Stimulated activated CD4-positive, alpha-beta T cell treated with anti-CD3 and anti-CD28 coated beads, Interleukin-1b, Interleukin-23, amount 100 ng/mL, for 1 hour (primary cell): ENCODE measurements at places on chromosomes 2 and 18.

GRCh38 chr2:118806797-118807667 is 40.4 kb downstream of the EN1 start:
- no peak for DNase-seq

- DNase-seq: no peak
Measured at GRCh38 chr2:152406836-152407161, 71.8 kb downstream of the FMNL2 start.

DNA sequence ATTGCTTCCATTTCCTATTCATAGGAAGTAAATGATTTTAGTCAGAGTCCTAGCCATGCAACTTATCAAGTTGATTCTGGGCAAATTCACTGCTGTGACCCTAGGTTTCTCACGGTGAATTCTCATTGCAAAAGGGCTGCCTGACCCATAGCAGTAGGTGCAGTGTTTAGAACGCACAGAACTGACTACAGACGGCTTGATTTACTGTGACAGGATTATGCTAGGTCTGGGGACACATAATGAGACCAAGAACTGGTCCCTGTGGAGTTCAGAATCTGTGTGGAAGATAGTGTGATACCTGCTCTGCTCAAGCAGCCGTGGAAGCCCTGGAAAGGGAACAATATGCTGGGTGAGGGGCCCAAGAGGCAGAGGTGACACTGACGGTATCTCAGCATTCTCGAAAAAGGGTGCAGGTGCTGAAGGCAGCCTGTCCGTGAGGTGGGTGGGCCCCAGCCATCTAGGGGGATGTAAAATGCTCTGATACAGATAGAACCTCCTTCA is 46.4 kb downstream of the ABCG8 start:
- DNase-seq: no peak

GRCh38 chr2:24768013-24768412 is 25.2 kb downstream of the PTRHD1 start:
- no peak for DNase-seq

DNA sequence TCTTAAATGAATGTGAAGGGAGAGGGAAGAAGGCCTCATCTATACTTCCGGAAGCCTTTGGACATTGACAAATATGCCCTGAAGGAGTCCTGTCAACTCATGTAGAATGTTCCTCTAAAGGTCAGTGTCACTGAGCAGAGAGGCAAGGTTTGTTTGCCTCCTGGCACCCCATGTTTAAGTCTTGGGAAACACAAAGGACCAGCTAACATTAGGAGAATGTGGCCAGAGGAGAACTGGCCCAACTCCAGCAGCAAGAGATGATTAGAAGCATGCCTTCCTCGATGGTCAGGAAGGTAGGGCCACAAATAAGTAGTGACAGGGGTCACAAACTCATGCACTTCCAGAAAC is 5.7 kb downstream of the DYSF start:
- DNase-seq: no peak

DNA sequence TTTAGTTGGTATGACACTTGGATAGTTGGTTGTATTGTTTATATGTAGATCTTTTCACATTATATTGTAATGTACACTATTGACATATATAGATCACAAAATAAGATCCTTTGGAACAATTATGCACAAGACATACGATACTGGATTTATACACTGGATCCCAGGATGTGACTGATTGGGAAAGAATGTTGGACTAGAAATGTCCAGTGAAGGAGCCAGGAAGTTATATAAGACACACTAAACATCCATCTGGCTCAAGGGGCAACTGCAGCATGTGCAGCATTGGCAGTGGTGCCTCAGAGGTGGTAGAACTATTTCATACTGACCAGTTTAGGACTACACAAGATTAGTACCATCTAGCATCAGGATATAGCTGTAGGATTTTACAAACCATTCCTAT is 104.9 kb downstream of the TRABD2A start:
- DNase-seq: no peak

DNA sequence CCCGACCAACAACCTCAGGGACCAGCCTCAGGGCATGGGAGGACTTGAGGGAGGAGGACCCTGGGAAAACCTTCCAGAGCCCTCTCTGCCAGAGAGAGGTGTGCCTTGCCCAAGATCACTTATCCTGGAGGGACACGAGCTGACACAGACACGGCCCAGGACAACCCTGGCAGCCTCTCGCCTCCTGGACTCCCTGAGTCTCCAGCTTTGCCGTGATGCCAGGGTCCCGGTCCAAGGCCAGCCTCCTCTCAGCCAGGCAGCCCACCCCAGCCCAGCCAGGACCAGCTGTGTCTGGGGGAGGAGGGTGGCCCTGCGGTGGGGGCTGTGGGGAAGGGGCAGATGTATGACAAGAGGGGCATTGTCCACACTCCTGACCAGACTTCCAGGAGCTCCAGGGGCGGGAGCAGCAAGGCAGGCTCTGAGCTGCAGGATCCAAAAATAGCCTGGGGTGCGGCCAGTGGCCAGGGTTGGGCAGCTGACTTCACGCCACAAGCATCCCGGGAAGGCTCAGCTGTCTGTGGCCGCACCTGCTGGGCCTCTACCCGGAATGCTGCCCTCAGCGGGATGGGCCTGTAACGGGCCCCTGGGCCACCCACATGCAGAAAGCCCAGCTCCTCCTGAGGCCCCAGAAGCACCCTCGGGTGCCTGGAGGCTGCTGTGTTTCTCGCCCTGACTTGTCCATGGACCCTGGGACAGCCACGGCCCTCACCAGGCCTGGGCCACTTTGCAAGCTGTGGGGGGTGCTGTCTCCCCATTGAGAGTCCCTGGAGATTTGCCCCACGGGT is 65.5 kb upstream of the GPC1 start:
- no peak for DNase-seq

DNA sequence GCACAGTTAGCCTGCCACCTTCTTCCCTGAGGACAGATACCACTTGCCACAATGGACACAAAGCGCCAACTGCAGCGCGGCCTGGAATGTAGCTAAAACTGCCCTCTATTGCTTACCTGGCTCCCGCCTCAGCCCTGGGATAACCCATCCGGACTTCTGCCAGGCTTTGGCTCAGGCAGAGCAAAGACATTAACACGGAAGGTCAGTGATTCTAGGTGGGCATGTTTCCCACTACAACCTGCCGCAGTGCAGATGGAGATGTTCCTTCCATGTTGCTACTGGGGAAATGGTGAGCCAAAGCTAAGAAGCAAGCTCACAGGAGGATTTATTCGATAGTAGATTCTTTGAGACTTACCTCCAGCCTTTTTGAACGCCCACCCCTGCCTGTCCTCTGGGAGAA is 74.8 kb downstream of the XDH start:
- no peak for DNase-seq

DNA sequence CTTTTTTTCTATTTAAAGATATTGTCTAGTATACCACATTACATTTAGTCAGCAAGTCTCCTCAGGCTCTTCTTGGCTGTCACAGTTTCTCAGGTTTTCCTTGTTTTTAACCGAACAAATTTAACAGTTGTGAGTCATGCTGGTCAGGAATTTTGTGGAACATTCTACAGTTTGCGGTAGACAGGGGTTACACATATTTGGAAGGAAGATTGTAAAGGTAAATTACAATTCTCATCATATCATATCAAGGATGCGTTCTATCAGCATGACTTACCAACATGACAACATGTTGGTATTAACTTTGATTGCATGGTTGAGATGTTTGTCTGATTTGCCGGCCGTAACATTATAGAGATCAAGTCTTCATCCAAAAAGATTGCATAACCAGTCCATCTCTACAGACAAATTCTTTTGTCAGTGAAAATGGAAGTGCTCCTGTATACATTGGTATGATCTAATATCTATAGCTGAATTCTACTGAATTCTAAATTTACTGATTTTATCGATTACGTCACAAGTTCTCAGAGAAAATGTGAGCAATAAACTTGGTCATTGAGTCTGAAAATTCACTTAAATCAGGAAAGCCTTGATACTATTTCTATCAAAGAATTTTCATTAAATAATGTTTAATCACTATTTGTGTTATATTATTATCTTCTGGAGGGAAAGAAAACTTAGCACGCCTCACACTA is 664.4 kb upstream of the SLC8A1 start:
- DNase-seq: no peak

- no peak for DNase-seq
Measured at GRCh38 chr18:61957801-61958516, 65.2 kb upstream of the RNF152 start.

DNA sequence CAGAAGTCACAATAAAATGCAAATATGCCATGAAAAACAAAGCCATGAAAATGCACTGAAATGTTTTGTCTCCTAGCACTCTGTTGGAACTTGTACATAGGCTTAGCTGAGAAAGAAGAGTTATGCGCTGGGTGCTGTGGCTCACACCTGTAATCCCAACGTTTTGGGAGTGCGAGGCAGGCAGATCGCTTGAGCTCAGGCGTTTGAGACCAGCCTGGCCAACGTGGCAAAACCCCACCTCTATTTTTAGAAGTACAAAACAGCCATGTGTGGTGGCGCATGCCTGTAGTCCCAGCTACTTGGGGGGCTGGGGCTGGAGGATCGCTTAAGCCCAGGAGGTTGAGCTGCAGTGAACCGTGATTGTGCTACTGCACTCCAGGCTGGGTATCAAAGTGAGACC is 39.9 kb downstream of the IRS1 start:
- DNase-seq: no peak

DNA sequence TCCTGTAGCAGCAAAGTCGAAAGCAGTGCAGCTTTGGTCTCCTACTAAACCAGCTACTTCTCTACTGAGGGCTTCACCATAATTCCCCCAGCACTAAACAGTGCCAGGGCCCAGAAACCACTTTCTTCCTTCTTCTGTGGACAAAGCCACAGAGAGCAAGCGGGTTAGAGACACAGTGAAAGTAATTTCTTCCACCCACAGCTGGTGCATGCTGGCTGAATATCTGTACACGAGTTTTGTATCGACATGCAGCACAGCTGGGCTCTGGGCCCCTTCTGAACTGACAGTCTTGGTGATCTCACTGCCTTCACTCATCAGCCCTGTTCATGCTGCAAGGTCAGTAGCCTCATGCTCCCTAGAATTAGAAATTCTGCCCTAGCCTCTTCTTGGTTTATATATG is 74.0 kb upstream of the SULT1C3 start:
- DNase-seq: no peak

- DNase-seq: no peak
Measured at GRCh38 chr2:110120171-110121051, 4.8 kb upstream of the MALL start.

DNA sequence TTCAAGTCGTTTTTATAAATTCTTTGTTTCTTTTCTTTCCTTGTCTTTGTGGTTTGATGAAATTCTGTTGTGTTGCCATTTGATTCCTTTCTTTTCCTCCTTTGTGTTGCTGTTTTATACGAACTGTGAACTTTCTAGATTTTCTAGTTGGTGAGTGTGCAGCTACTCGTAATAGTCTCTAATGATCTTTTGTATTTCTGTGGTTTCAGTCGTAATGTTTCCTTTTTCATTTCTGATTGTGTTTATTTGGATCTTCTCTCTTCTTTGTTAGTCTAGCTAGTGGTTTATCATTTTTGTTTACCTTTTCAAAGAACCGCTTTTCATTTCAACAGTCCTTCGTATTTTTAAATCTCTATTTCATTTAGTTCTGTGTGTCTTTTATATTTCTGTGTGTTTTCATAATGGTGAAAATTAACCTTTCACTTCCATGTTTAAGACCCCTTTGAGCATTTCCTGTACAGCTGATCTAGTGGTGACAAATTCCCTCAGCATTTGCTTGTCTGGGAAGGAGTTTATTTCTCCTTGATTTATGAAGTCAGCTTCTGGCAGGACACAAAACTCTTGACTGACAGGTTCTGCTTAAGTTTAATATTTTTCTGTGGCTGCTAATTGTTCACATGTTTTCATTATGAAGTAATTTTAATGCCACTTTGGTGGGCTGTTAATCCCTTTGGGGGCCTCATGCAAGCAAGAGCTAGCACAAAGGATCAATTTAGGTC is 16.2 kb upstream of the MALT1 start:
- DNase-seq: no peak

DNA sequence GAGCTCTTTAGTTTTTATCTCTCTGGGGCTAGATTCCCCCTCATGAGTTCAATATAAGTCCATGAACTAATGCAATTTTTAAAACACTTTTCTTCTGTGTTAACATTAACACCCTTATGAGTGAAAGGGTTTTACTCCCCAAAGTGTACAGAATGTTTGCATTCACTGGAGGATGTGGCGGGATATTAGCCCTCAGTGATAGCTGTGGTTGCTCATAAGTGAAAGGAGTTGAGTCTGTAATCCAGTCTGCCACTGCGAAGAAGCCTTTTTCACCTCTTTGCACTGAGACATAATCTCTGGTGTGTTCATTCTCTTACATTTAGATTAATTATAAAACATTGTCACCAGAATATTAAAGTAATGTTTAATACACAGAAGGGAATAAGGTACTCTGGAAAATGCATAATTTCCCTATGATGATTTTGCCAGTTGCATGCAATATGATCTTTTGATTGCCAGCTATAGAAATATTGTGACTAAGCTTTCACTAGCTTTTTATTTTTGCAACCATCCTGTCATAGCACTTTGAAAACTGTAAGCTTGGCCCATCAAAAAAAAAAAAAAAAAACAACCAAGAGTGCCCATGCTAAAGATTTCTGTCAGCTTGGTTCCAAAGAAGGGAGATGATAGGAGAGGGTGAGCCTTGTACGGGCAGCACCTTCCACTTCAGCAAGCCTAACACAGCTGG is 113.2 kb downstream of the BCL11A start:
- no peak for DNase-seq

DNA sequence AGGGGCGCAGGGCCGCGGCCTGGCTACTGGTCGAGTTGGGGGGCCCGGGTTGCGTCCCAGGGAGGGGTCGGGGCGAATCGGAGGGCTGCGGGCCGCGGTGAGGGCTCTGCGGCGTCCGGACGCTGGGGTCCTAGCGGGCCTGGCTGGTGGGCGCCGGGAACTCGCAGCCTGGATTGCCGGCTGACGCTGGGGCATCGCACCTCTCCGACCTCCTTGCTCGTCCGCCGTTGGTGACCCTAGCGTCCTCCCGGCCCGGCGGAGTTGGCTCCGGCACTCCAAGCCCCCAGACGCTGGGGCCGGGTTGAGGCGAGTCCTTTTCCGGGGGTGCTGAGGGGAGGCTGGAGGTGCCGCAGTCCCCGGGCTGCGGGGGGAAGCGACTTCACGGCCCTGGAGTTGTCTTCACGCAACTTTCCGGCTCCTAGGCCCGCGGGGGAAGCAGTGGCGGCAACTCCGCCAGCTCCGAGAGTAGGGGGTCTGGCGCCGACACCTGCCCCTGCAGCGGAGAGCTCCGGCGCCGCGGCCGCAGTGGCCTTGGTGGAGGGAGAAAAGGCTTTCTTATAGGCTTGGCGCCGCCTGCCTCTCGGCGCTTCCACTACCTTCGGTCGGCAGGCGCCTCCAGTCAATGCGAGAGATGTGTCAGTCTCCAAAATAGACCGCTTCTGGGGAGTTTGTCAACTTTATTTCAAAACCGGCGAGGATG is 70.3 kb downstream of the HAUS1 start:
- DNase-seq: no peak

GRCh38 chr18:6792391-6792790 is 62.9 kb downstream of the ARHGAP28 start:
- no peak for DNase-seq

DNA sequence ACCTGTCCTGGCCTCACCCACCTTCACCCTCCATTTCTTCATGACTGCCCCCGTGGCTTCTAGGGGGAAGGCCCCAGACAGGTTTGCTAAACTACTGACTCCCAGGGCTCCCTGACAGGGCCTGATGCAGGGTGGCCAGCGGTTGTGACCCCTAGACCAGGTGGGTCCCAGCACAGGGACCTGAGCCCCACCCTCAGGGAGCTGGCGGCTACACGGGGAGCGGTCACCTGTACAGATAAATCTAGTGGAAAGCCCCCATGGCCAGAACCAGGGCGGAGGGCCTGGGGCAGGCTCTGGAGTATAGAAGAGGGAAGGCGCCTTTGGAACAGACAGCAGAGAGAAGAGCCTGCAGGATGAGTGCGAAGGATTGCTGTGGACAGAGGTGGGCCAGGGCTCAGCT is 42.5 kb upstream of the PLB1 start:
- DNase-seq: no peak

GRCh38 chr2:213723707-213724106 is 439.4 kb downstream of the SPAG16 start:
- no peak for DNase-seq
